NCI-H2107 (cell line): ENCODE measurements at places on chromosomes 3 and 15.

- DNase-seq: no peak
Measured at GRCh38 chr3:197750858-197751737, 1.4 kb downstream of the FYTTD1 start.

DNA sequence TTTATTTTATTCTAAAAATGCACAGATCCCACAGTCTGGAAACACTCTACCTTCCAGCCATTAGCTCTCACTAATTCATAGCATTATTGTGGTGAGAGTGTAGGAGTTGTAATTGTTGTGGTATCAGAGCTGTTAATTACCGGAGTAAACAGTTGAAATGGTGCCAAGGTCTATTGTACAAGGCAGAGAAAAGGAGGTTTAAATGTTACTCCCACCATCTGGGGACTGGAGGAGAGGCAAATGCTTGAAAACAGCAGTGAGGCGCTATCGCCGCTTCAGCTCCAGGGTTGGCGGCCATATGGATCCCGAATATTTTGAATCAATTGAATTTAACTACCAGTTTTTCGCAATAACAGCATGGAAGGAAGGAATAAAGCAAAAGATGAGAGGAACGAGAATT, 113.1 kb upstream of the C15orf61 start:
- no peak for DNase-seq

- no peak for DNase-seq
Measured at GRCh38 chr3:94431876-94432570, 369.2 kb downstream of the NSUN3 start.

DNA sequence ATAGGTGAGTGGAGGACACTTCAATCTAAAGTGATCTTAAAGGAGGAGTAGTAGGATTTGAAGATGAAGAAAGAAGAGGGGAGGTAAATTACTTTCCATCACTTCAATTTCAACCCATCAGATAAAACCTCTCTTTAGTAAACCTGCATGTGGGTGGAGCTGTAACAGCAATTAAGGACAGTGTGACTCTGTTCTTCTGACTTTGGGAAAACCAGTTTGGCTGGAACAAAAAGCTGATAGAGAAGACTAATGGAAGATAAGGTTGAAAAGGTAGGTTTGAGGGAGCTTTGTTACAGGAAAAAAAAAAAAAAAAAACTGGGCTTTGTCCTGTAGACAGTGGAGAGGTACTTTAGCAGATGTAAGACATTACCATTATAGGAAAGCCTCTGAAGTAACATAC, 4.5 kb upstream of the GSK3B start:
- DNase-seq: no peak

GRCh38 chr3:166187237-166187636, 350.0 kb upstream of the BCHE start:
- no peak for DNase-seq

DNA sequence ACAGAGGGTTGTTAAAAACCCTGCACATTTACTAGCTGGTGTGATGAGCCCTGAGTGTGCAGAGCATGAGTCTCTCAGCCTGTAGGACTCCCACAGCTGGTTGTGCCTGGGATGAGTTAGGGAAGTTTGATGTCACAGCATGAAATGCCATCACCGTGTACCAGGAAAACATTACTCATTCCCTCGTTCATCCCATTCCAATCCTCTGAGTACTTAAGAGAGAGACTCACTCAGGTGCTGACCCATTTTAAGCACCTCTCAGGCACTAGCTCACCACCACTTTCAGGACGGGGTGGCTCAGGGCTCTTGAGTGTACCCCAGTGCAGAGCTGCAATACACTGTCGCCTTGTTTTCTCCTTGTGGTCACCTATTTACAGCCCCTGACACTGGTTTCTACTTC, 18.7 kb downstream of the MGLL start:
- DNase-seq: no peak

DNA sequence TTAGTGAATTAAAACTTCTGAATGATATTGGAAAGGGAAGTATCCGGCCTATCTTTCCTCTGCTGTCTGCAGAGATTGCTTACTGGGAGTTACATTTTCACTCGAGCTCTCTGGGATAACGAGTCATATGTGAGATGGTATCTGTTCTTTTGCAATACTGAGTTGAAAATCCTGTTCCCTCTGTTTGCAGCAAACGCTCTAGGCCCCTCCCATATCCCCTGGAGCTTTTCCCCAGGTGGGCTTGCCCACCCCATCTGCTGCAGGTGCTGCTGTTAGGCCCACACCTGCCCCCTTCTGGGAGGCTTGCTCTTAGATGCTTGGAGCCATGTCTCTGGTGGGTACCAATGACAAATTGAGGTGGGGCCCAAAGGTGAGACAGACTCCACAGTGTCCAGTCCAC, 42.7 kb upstream of the MTMR10 start:
- no peak for DNase-seq

DNA sequence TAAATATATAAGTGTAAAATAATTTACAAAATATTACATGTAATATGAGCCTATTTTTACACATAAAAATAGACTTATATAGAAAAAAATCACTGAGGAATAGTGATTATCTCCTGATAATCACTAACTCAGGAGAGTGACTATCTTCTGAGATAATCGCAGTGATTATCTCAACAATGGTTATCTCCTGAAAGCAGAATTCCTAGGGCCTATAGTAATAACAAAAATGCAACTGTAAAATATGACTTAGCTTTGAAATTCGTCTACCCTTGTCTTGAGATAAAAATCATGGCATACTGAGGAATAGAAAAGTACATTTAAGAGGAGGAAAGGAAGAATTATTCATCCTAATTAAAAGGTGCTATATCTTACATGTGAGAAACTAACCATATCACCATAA, 117.0 kb upstream of the ASB14 start:
- no peak for DNase-seq

- DNase-seq: no peak
Measured at GRCh38 chr3:23656821-23657220, 148.9 kb upstream of the UBE2E1 start.

DNA sequence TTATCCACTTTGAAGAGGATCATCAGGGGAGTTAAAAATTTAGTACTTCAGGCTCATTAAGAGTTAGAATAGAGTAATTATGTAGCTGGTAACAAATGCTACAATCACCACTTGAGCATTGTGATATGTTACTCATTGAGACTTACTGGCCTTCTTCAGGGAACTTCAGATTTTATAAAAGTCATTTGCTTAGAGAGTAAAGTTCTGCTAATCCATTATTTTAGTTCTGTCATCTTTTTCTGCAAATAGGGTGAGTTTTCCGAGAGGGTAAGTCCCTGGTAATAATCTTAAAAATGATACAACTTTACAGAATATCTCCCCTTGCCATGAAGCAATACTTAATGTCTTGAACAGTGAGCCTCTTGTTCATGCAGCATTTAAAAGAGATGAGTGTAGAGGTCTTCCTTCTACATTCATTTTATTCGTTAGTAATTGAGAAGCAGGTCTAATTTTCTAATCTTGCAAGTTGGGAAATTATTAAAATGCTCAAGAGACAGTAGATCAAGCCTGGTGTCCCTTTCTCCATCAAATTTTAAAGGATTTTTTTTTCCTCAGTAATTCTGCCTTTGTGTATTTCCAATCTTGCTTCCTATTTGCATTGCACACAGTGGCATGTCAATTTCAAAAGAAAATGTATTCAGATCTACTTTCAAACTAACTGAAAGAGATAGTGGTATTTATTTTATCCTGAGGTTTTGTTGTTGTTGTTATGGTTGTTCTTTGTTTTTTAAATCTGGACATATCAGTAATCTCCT, 52.6 kb downstream of the MBNL1 start:
- DNase-seq: no peak

DNA sequence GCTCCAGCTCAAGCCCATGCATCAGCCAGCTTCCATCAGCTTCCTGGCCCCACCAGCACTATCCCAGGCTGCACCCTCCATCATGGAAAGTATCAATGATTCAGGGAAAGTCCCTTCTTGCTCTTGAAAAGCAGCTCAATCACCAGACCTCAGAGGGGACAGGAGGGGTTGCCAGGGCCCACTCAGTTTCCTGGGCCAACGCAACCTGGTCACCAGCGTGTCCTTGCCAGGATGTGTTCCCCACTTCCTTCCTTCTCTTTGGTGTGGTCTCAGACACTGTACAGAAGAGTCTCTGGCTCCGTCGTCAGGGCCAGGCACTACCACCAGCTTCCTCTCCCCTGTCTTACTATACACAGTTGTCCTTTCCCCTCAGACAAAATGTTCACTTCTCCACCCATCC, 3.0 kb downstream of the HDC start:
- DNase-seq: no peak

DNA sequence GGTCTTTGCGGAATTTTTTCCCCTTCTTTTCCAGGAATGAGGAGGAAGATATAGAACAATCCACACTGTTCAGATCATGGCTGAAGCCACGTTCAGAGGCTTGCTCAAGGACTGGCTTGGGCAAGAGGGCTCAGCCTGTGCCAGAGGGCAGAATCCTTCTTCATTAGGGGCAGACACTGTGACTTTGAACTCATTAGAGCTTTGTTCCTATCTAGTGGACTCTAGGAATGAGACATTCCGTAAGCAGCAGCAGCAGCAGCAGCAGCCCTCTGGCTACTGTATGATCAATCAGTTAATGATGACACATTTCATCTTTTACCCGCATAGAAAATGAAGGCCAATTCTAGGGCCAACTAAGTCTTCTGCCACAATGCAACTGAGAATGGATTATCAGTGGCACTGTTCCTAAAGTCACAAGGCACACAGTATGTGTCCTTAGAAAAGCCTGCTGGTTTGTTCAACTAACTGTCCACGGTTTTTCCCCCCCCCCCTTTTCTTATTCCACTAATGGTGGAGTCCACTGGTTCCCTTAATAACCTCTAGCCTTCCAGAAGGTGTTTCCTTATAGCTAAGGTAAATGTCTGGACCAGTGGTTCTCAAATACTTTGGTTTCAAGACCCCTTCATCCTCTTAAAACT, 1.7 kb upstream of the RAB8B start:
- DNase-seq: no peak

DNA sequence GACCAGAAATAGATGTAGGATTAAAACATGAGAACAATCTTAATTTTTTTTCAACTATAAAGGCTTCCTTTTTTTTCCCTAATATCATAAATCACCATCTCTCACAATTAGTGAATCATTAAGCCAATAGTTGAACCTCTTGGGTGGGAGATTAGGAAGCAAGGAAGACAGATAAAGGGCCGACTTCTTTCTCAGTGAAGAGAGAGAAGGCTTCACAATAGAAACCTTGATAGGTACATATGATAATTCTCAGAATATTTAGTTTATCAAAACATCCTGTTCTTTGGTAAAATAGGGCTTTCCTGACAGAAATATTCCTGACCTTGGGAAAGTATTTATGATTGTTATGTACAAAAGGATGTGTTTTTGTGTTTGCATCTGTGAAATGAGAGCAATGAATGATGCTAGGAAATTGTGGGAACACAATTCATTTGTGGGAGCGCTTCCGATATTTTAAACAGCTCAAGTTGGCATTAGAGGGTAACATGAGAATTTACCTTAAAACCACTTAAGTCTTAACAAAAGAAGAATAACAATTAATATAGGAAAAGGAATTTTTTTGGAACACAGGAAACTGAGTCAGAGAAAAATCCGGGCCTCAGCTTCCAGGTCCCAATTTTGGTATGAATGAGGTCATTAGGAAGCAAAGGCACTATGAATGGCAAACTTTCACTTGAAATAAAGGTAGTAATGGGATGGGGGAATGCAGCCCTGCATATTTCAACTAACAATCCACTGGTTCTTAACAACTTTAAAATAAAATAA, 263.2 kb upstream of the TGFBR2 start:
- DNase-seq: no peak

DNA sequence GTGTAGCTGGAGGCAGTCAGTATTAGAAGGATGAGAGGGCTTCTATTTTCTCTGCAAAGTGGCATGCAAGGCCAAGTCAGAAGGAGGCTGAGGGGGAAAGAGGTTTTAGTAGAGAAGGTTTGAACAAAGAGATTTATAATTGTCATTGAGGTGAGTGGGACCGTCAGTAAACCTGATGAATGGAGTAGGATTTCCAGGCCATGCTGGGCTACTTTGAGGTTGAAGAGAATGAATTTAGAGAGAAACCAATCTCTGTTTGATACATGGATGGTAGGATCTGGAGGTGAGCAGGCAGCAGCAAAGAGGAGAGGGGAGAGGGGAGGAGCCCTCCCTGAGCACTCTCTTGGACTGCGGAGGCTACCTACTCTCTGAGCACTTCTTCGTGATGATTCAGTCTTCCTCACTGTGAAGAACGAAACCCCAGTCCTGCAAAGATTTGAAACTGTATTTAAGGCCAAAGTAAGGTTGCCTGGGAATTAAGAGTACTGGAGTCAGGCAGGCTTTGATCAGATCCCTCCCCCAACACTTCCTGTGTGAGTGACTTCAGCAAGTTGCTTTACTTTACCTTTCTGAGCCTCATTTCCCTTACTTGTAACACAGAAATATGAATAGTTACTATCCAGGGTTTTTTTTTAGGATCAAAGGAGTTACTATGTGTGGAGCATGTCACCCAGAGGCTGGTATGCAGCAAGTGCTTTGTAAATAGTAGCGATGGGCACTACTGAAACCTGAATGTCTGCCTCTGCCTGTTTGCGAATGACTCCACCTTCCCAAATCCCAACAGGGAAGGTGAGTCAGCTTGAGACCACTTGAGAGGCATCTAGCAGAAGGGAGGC, 75.8 kb downstream of the RPL39L start:
- DNase-seq: no peak
